A549 treated with RU486 at 1 μM for 4 hours (cell line): ENCODE measurements at places on chromosomes 5 and 9. TPM values are rescaled to one million over a fixed set of nuclear protein-coding genes. Genes with fewer than 3 reads are reported as not detected.

The PCDHB7 gene
- total RNA-seq: not detected in 5 replicates

The SPATA31A3 gene
- total RNA-seq: not detected in 5 replicates

The PCDHB10 gene
- 0.06 TPM in 2 of 5 replicates, not detected in the others for total RNA-seq

The PTGES gene
- 108 to 136 TPM (median 113 TPM) in 5 replicates for total RNA-seq

The SV2C gene
- total RNA-seq: 0.02 TPM in 1 of 5 replicates, not detected in the others

The ENTPD8 gene
- 0.15 to 0.31 TPM (median 0.20 TPM) in 5 replicates for total RNA-seq

The CAMK2A gene
- 0.61 to 1.4 TPM (median 0.83 TPM) in 5 replicates for total RNA-seq

The SLC1A1 gene
- total RNA-seq: 1.0 to 1.7 TPM (median 1.5 TPM) in 5 replicates

The TLE4 gene
- total RNA-seq: 11.2 to 13.4 TPM (median 12.9 TPM) in 5 replicates

The ZNF608 gene
- 0.32 to 0.61 TPM (median 0.35 TPM) in 5 replicates for total RNA-seq

The NOL8 gene
- total RNA-seq: 27.3 to 38.4 TPM (median 32.8 TPM) in 5 replicates

The IFNA2 gene
- total RNA-seq: not detected in 5 replicates

The DMRT3 gene
- total RNA-seq: not detected in 5 replicates

The ADAMTSL2 gene
- not detected in 5 replicates for total RNA-seq

The MACROH2A1 gene
- 177 to 211 TPM (median 202 TPM) in 5 replicates for total RNA-seq

The GABBR2 gene
- 0.08 to 0.49 TPM (median 0.15 TPM) in 5 replicates for total RNA-seq

The NAIF1 gene
- 4.9 to 7.3 TPM (median 7.1 TPM) in 5 replicates for total RNA-seq

The GABRA6 gene
- not detected in 5 replicates for total RNA-seq

The GGTA1 gene
- total RNA-seq: 0.06 TPM in 1 of 5 replicates, not detected in the others

The SLC9A3 gene
- 2.1 to 2.9 TPM (median 2.4 TPM) in 5 replicates for total RNA-seq

The CCL21 gene
- total RNA-seq: not detected in 5 replicates

The WNK2 gene
- 4.4 to 7.9 TPM (median 7.1 TPM) in 5 replicates for total RNA-seq

The C9 gene
- total RNA-seq: not detected in 5 replicates

The RNF208 gene
- total RNA-seq: 1.1 to 2.2 TPM (median 2.0 TPM) in 5 replicates

The LEAP2 gene
- total RNA-seq: 0.56 to 1.1 TPM (median 0.76 TPM) in 5 replicates

The SOHLH1 gene
- not detected in 5 replicates for total RNA-seq

The DROSHA gene
- 38.0 to 46.9 TPM (median 40.7 TPM) in 5 replicates for total RNA-seq

The EQTN gene
- not detected in 5 replicates for total RNA-seq

The NXNL2 gene
- 0.29 to 0.87 TPM (median 0.78 TPM) in 5 replicates for total RNA-seq

The PTGR1 gene
- 349 to 400 TPM (median 393 TPM) in 5 replicates for total RNA-seq

The ABO gene
- total RNA-seq: not detected in 5 replicates

The PCSK1 gene
- 0.35 to 0.97 TPM (median 0.67 TPM) in 5 replicates for total RNA-seq

The ELL2 gene
- total RNA-seq: 14.2 to 19.1 TPM (median 15.1 TPM) in 5 replicates

The PFN3 gene
- not detected in 5 replicates for total RNA-seq

The EGFLAM gene
- 0.30 to 0.44 TPM in 2 of 5 replicates, not detected in the others for total RNA-seq

The SPATA31D3 gene
- total RNA-seq: not detected in 5 replicates

The PCA3 gene
- total RNA-seq: not detected in 5 replicates

The ETF1 gene
- total RNA-seq: 105 to 150 TPM (median 122 TPM) in 5 replicates

The SMIM23 gene
- total RNA-seq: not detected in 5 replicates
